GM23338 (cell line): ENCODE measurements at places on chromosomes 5 and 9. TPM values are rescaled to one million over a fixed set of nuclear protein-coding genes. Genes with fewer than 3 reads are reported as not detected.

DNA sequence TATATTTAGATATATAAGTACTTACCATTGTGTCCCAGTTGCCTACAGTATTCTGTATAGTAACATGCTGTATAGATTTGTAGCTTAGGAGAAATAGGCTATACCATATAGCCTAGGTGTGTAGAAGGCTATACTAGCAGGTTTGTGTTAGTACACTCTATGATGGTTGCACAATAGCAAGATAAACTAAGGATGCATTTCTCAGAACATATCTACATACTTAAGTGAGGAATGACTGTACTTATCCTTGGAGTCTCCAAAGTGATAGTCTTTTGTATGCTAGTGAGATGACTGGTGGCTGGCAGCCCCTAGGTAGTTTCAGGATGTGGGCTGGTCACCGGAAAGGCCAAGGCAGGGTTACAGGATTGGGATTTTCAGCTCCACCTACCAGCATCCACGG, 208.7 kb downstream of the ARHGEF28 start:
- DNase-seq, result no peak
- no peaks in the 10 kb centered on the region for H3K36me3 ChIP-seq
- H3K4me3 ChIP-seq, result no peak overlapping the region
- no peaks in the 10 kb centered on the region for H3K4me1 ChIP-seq
- no peaks in the 10 kb centered on the region for H3K27me3 ChIP-seq

DNA sequence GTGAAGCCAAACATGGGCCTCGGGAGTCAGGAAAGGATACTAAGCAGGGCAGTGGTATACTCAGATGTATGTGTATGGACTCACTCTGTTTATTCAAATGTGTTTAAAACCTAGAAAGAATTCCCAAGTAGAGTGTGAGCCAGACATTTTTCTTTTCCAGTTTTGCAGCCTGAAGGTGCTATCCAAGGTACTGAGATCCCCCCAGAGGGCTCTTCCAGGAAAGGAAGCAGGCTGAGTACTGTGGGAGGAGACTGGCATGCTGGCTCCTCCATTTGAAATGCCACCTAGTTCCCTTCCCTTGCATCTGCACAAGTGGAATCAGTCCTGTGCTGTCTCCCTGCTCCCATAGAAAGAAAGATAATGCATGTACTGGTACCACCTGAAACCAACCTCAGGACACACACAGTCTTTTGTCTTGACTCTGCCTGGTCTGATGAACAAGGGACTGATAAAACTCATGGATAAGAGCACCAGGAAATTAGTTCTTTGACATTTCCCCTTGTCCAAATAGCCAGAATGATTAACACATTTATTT, 85.9 kb downstream of the HRH2 start:
- no peaks in the 10 kb centered on the region for H3K36me3 ChIP-seq
- DNase-seq, result peak; percentile 77
- H3K4me1 ChIP-seq, result no peaks in the 10 kb centered on the region
- no peak overlapping the region for H3K27ac ChIP-seq
- H3K27me3 ChIP-seq, result no peaks in the 10 kb centered on the region

DNA sequence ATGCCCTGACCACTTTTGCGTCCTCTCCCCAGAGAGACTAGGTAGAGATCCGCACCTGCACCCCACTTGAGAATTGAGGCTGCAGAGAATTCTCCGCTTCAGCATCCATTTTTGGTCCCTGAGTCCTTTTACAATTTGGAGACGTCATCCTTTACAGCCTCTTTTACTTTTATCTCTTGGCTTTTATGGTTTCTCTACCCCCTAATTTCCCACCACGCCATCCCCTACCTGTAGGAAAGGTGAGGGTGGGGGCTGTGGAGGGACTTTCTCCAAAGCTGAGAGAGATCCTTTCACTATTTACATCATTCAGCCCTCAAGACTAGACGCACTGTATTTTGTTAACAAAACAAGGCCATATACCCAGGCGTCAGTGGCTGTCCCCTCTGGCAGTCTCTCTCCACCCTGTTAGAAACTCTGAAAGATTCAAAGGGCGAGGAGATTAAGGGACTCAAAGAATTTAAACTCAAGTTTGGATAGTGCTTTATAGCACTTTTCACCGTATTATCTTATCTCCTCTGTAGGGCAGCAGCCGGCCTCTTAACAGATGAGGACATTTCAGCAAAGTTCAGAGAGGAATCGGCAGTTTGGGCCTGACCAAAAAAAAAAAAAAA, 1.7 kb downstream of the MSX2 start:
- no peaks in the 10 kb centered on the region for H3K36me3 ChIP-seq
- H3K4me3 ChIP-seq, result peak overlapping the region; percentile 81
- DNase-seq, result no peak
- peaks cover 100% of the 10 kb centered on the region for H3K27me3 ChIP-seq

GRCh38 chr5:177601126-177601525, 1.2 kb downstream of the B4GALT7 start:
- DNase-seq, result no peak
- H3K4me1 ChIP-seq, result peaks cover 4% of the 10 kb centered on the region; the same call in 1 of the 2 replicates
- H3K4me3 ChIP-seq, result peak overlapping the region; percentile 94
- H3K36me3 ChIP-seq, result 0 out of 2 replicates have a peak, but pooled peaks cover 2% of the 10 kb centered on the region

- peaks cover 15% of the 10 kb centered on the region for H3K4me1 ChIP-seq
- H3K27me3 ChIP-seq, result no peaks in the 10 kb centered on the region
- no peak for DNase-seq
- no peaks in the 10 kb centered on the region for H3K36me3 ChIP-seq
- H3K27ac ChIP-seq, result no peak overlapping the region
- H3K4me3 ChIP-seq, result no peak overlapping the region
These were observed 273.4 kb downstream of the DENND1A start for GRCh38 chr9:123656565-123656964.

DNA sequence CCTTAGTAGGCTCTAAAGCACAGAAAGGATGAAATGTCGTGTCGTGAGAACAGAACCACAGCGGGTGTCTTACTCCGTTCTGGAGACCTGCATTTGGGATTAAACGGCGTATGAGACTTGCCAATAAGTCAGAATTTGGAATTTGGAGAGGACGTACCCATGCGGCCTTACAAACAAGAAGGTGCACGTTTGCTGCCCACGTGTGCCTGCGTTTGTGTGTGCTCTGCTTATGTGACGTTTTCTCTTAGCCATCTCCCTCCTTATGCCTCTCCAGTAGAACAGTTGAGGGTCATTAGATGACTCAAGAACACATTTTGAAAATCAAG, 171.6 kb upstream of the OTULINL start:
- H3K27ac ChIP-seq, result no peak overlapping the region
- H3K27me3 ChIP-seq, result no peaks in the 10 kb centered on the region
- no peak overlapping the region for H3K4me3 ChIP-seq
- H3K36me3 ChIP-seq, result peaks cover 17% of the 10 kb centered on the region

DNA sequence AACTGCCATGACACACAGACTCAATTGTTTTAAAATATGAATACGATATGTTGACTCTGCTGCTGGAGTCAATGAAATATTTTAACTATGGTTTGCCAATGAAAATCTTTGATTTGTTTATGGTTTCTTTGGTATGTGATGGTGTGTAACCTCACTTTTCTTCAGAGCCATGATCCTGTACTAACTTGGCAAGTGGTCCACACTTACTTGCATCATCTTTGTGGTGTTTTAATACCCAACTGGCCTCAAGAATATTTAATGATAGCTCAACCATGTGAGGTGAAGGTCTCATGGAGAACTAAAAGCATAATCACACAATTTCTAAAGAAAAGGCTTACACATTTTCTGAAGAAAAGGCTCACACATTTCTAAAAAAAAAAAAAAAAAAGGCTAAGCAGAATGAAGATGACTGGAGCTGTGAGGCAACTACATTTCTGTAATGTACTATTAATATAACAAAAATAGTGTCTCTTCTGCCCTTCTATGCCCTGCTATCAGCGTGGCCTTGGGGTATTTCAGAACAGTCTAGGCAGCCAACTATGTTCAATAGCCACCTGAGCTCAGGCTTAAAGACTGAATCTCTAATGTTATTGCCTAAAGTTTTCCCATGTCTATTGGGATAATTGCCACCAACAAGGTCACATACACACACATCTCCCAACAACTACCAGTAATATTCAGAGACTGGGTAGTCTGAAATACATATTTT, 395.0 kb downstream of the MLLT3 start:
- no peaks in the 10 kb centered on the region for H3K36me3 ChIP-seq
- H3K27ac ChIP-seq, result no peak overlapping the region
- no peak overlapping the region for H3K4me3 ChIP-seq
- H3K4me1 ChIP-seq, result no peaks in the 10 kb centered on the region

DNA sequence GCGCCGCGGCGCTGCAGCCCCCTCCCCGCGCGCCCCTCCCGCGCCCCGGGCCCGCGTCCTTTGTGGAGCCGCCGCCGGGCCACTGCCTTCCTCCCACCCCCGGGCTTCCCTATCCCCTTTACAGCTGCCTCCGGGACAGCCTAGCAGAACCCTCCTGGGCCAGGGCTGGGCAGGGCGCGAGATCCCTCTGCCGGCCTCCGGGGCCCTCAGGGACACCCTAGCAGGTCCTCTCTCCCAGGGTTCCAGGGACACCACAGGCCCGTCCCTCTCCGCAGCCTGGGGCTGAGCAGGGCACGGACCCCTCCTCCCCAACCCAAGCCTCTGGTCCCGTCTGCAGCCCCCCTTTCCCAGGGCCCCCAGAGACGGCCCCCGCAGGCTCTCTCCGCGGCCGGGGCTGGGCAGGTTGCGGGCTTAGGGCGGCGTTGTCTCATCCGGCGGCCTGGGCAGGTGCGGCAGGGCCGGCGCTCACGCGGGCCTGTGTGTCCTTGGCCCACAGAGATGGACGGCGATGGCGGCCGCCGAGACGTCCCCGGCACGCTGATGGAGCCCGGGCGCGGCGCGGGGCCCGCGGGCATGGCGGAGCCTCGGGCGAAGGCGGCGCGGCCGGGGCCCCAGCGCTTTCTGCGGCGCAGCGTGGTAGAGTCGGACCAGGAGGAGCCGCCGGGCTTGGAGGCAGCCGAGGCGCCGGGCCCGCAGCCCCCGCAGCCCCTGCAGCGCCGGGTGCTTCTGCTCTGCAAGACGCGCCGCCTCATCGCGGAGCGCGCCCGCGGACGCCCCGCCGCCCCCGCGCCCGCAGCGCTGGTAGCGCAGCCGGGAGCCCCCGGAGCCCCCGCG, 710 bp downstream of the WNK2 start:
- peak; percentile 57 for DNase-seq
- no peak overlapping the region for H3K27ac ChIP-seq
- H3K4me3 ChIP-seq, result peak overlapping the region; percentile 74
- H3K4me1 ChIP-seq, result peaks cover 12% of the 10 kb centered on the region; the same call in 1 of the 2 replicates

DNA sequence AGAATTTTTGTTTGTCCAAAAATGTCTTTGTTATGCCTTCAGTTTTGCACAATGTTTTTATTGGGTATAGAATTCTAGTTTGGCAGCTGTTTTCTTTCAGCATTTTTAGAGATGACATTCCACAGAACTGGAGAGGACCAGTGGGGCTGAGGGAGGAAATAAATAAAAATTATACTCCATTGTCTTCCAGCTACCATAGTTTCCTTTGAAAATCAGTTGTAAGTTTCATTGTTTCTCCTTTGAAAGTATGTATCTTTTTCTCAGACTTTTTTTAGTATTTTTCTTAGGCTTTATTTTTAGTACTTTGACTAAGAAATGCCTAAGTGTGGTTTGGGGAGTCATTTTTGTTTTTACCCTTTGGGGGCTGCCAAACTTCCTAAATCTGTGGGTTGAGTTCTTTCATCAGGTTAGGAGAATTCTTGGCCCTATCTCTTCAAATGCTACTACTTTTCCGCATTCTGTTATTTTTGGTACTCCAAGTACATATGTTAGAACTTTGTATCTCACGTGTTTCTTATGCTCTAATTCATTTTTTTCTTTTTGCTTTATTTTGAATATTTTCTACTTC, 15.2 kb upstream of the FBLL1 start:
- H3K27me3 ChIP-seq, result no peaks in the 10 kb centered on the region
- no peak overlapping the region for H3K4me3 ChIP-seq

- no peaks in the 10 kb centered on the region for H3K27me3 ChIP-seq
- no peak overlapping the region for H3K4me3 ChIP-seq
- DNase-seq, result no peak
- H3K36me3 ChIP-seq, result no peaks in the 10 kb centered on the region
These were observed 64.2 kb upstream of the SMIM23 start for GRCh38 chr5:171721464-171721863.

- no peak overlapping the region for H3K4me3 ChIP-seq
- no peaks in the 10 kb centered on the region for H3K27me3 ChIP-seq
- H3K36me3 ChIP-seq, result no peaks in the 10 kb centered on the region
- H3K27ac ChIP-seq, result no peak overlapping the region
- no peaks in the 10 kb centered on the region for H3K4me1 ChIP-seq
These were observed 1403.5 kb upstream of the CDH18 start for GRCh38 chr5:21391506-21391905.

- DNase-seq, result no peak
- no peaks in the 10 kb centered on the region for H3K27me3 ChIP-seq
- peaks cover 10% of the 10 kb centered on the region for H3K4me1 ChIP-seq
- no peak overlapping the region for H3K27ac ChIP-seq
These were observed 268.7 kb upstream of the PAPPA start for GRCh38 chr9:115884846-115885245.

DNA sequence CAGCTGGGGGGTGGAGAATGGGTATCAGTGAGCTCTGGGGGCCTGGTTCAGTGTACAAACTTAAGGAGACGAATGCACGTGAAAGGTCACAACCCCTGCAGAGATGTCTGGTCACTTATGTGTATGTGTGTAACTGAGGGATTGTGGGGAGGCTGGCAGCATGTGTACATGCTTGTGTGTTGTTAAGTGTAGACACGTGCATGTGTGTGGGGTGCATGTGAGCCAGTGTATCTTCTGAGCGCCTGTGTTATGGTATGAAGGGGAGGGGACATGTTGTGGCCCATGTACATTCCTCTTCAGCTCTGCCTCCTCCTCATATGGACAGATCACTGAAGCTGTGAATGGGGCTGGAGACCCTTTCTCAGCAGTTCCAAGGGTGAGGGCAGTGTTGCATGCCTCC, 2.0 kb downstream of the TMEM8B start:
- no peaks in the 10 kb centered on the region for H3K27me3 ChIP-seq
- no peak for DNase-seq
- H3K4me1 ChIP-seq, result peaks cover 8% of the 10 kb centered on the region; the same call in 1 of the 2 replicates
- H3K27ac ChIP-seq, result no peak overlapping the region
- H3K36me3 ChIP-seq, result no peaks in the 10 kb centered on the region

DNA sequence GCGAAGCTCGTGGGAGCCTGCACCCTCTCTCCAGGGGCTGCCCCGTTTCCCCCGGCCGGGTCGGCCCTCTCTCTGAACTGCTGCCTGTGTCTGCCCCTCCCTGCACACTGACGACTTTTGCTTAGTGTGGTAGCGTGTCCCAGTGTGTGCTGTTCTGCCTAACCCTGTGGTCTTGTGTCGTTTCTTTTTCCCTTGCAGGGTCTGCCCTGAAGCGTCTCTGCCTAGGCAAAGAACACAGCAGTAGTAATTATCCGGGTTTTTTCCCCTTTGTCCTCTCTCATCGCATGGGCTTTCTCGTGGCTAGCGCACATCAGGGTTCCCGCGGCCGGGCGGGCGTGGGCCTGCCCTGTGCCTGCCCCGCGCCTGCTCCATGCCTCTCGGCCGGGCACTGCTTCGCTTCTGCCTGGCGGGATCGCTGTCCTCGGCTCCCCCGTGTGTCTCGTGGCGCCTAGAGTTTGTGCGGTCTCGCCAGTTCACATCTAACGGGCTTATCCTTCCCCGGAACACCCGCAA, 122.7 kb downstream of the WNK2 start:
- no peaks in the 10 kb centered on the region for H3K27me3 ChIP-seq
- peaks cover 7% of the 10 kb centered on the region; the same call in 1 of the 2 replicates for H3K36me3 ChIP-seq
- H3K27ac ChIP-seq, result no peak overlapping the region
- DNase-seq, result no peak
- peaks cover 4% of the 10 kb centered on the region; the same call in 1 of the 2 replicates for H3K4me1 ChIP-seq
- no peak overlapping the region for H3K4me3 ChIP-seq

Gene ENG
- 1.4 and 3.0 TPM in 2 replicates for total RNA-seq

Gene CCDC152
- total RNA-seq, result 13.9 and 16.2 TPM in 2 replicates

Gene KIF20A
- 60.4 and 64.9 TPM in 2 replicates for total RNA-seq

Gene SLC34A1
- 0.31 TPM in 1 of 2 replicates, not detected in the other for total RNA-seq
